T-helper 17 cell (primary cell): ENCODE measurements at places on chromosomes 7 and 10. TPM values are rescaled to one million over a fixed set of nuclear protein-coding genes. Genes with fewer than 3 reads are reported as not detected.

DNA sequence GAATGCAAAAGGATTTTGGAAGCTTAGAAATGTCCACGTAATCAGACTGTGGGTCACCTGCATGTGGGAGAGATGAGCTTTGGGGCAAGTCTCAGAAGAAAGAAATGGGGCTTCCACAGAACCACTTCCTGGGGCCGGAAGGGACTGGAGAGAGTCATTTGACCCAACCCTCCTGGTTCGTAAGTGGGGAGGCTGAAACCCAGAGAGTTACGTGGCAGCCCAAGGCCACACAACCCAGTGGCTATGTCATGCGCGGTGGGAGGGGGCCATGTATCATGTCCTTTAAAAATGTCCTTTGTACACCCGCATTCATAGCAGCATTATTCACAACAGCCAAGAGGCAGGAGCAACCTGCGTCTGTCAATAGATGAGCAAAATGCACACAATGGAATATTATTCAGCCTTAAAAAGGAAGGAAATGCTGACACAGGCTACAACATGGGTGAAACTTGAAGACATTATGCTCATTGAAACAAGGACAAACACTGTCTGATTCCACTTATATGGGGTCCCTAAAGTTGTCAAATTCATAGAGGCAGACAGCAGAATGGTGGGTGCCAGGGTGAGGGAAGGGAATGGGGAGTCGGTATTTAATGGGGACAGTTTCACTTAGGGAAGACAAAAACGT lies 15.1 kb downstream of the CAMK2B start:
- DNase-seq = no peak

GRCh38 chr7:141185369-141185967 lies 111.6 kb downstream of the TMEM178B start:
- DNase-seq = no peak

GRCh38 chr7:151100921-151101320 lies 14.6 kb downstream of the AGAP3 start:
- no peak for DNase-seq

- no peak for DNase-seq
Measured at GRCh38 chr10:30199376-30200016, 140.1 kb upstream of the JCAD start.

HOXA11 gene
- not detected for total RNA-seq

GRCh38 chr10:78332657-78333056 lies 299.0 kb downstream of the RPS24 start:
- no peak for DNase-seq
